HT1080 (cell line): ENCODE measurements at places on chromosomes 5 and 9. TPM values are rescaled to one million over a fixed set of nuclear protein-coding genes. Genes with fewer than 3 reads are reported as not detected.

DNA sequence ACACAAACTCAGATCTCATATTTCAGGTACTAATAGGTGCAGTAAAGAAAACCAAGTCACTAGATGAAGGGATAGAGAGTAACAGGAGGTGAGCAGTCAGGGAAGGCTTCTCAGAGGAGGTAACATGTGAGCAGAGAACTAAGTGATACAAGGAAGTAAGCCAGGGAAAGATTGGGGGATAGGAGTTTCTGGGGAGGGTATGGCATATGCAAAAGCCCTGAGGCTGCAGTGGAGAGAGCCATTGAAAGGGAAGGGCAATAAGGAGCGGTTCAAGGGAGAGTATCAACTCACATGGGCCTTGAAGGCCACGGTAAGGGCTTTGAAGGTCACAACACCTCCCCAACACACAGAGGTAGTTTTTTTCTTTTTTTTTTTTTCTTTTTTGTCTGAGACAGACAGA is 6.9 kb downstream of the OLFML2A start:
- no peak for DNase-seq

- no peak for DNase-seq
These were observed 243.0 kb upstream of the PTGER4 start for GRCh38 chr5:40436535-40437237.

DNA sequence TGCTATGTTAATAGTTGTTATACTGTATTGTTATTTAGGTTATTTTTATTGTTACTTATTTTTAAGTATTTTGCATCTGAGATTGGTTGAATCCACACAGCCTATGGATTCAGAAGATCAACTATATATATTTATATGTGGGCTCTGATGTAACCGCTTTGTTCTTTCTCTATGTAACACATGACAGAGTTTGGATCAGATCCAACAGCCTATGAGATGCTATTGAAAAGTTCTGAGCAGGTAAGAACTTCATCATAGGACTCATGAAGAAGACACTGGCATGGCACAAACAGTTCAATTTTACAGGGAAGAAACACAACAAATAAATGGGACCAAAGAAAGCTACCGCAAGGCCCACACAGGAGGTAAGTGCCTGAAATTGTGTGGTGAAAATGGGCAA is 93.4 kb downstream of the GNAQ start:
- no peak for DNase-seq

DNA sequence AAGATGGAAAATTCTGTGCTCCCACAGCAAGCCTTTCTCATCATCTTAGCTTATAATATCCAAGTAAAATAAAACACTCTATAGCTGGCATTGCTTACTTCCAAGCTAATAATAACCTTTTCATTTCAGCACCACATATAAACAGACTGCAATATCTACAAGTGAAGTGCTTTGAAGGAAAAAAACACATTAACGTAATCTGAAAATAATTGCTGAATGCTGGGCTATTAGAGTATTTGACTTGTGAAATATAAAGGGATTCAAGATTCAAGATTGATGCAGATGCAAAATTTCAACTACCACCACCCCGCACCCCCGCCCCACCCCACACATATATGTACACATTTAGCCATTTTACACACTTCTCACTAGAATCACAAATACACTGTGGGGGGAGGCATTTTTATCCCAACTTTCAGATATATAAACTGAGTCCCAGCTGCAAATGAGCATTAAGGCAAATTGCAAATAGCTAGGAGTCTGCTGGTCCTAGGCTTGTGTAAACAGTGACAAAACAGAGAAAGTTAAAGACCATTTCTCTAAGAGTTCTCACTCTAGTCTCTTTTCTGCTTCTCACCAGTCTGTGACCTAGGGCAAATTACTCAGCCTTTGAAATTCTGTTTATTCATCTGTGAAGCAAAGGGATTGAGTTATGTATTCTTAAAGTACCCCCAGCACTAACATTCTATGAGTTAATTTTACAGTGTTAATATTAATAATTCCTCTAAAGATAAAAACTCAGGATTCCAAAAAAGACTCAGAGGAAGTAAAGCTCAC is 489.4 kb downstream of the PRELID2 start:
- DNase-seq, result no peak

- no peak for DNase-seq
These were observed 47.5 kb downstream of the TMOD1 start for GRCh38 chr9:97548819-97549540.

The C9orf50 gene
- not detected in 2 replicates for total RNA-seq

DNA sequence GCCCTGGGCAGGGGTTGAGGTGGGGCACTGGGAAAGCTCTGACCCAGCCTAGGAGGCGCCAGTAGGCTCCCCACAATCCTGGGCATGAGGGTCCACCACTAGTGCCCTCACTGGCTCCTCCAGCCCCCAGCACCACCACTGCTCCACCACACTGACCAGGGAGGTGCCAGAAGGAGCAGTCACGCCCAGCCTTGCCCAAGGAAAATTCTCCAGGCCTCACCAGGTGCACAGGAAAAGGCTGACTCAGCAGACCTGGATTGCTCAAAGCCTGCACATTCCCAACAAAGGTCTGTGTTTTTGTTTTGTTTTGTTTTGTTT is 62.9 kb downstream of the ZNF354C start:
- no peak for DNase-seq

DNA sequence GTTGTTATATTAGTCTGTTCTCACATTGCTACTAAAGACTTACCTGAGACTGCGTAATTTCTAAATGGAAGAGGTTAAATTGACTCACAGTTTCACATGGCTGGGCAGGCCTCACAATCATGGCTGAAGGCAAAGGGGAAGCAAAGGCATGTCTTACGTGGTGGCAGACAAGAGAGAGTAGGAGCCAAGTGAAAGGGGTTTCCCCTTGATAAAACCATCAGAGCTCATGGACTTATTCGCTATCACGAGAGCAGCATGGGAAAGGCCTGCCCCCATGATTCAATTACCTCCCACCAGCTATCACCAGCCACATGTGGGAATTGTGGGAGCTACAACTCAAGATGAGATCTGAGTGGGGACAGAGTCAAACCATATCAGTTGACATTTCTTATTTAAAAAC is 374.5 kb upstream of the RORB start:
- no peak for DNase-seq

DNA sequence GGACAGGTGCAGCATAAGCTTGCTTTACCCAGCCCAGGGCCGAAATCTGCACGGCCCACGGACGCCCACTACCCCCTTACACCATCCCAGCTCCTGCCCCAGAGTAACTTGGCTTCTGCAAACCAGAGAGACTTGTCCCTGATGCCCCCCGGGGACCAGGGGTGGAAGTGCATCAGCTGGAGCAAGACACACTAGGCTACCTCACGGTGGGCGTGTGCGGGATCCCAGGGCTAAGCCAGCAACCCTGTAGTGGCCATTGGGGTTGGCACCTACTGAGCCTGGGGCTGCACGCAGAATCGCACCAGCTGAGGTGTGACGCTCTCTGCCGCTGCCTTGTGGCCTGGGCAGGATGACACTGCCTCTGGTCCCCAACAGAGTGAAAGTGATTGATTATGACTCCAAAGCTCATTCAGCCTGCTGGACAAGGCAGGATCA is 6.1 kb upstream of the ZNF79 start:
- DNase-seq, result no peak

- DNase-seq, result peak; percentile 52
These were observed 139.8 kb downstream of the ESM1 start for GRCh38 chr5:54845567-54845941.

The GMCL2 gene
- total RNA-seq, result not detected in 2 replicates

The GRAMD2B gene
- total RNA-seq, result 5.2 and 8.1 TPM in 2 replicates

DNA sequence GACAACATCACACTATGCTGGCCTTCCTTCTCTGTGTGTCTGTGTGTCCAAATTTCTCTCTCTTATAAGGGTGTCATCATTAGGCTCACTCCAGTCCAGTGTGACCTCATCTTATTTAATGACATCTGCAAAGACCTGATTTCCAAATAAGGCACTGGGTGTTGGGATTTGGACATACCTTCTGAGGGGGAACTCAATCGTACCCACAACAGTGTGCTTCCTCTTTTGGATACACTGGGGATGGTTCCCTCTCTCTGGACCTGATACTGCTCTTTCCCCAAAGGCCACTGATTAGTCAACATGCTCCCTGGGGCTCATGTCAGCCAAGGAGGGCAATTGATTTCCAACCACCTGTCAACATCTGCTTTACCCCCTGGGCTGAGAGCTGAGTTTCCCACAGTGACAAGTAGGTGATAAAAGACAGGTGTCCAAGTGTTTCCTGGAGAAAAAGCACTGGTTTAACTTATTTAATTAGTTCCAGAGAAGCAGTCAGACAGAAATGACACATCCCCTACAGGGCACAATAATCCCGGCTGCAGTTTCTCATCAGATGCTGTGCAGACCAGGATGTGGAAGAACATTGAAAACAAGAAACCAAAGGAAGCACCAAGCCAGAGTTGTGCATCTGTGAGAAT is 17.8 kb upstream of the CEP72 start:
- DNase-seq, result no peak

The FRMD3 gene
- total RNA-seq, result 5.7 and 6.6 TPM in 2 replicates

GRCh38 chr5:142726188-142726731 is 40.4 kb upstream of the FGF1 start:
- peak; percentile 53 for DNase-seq

- DNase-seq, result no peak
These were observed 74.1 kb upstream of the GHR start for GRCh38 chr5:42349163-42349562.

DNA sequence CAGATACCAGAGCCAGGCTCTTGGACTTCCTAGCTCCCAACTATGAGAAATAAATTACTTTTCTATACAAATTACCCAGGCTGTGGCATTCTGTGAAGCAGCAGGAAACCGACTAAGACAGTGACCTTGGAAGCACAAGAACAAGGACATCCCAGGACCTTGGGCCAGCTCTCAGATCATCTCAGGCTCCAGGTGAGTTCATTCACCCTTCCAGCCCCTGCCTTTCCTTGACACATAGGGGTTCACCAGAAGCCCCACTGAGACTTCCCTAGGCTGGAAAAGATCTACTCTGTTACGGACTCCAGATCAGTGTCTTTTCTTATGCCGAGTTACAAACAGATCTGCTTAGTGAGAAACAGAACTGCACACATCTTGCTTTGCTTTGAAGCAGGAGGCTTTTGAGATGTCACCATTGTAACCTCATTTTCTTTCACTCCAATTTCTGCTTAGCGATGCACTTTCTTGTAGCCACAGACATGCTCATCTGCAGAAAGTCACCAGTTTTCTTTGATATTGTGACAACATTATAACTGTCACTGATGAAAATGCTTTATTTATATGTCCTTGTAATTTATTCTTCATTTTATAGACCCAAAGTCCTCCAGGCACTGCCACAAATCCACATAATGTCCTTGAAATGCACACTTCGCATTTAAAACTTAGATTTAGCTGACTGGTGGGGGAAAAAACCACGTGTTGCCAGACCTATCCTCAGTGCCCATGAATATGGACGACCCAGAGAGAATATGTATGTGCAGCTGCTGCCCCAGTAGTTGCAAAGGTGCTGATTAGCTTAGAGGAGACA is 8.1 kb downstream of the CD180 start:
- DNase-seq, result no peak

The TLE1 gene
- total RNA-seq, result 34.3 and 53.7 TPM in 2 replicates

The SNCAIP gene
- total RNA-seq, result 3.6 and 6.5 TPM in 2 replicates

The EGFL7 gene
- total RNA-seq, result 31.8 and 34.6 TPM in 2 replicates

The CPEB4 gene
- total RNA-seq, result 11.1 and 12.8 TPM in 2 replicates

GRCh38 chr5:160905285-160905684 is 53.3 kb upstream of the ATP10B start:
- no peak for DNase-seq

DNA sequence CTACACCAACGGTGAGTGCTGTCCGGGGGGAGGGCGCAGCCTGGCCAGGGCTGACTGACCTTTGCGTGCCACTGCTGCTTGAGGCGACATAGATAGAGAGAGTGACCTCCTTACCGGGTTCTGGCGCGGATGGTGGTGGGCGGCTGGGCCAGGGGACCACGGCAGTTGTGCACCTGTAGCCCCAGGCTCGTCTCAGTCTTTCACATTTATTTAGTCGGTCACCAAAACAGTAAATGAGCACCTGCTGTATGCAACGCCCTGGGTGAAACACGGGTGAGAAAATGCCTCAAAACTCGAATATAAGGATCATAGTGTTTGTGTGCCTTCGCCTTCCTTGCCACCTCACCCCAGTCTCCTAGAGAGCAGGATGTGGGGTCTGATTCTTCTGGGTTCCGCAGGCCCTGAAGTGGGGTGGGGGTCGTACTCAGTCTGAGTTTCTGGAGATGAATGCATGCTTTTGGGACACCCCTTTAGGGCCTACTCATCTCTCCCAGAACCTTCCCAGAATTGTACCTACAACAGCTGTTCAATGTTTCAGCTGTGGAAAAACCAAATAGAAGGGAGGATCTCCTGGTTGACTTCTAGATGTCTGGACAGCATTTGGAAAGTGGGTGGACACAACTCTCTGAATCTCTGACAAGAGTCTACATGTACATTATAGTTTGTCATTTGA is 714 bp downstream of the SEC24A start:
- no peak for DNase-seq

DNA sequence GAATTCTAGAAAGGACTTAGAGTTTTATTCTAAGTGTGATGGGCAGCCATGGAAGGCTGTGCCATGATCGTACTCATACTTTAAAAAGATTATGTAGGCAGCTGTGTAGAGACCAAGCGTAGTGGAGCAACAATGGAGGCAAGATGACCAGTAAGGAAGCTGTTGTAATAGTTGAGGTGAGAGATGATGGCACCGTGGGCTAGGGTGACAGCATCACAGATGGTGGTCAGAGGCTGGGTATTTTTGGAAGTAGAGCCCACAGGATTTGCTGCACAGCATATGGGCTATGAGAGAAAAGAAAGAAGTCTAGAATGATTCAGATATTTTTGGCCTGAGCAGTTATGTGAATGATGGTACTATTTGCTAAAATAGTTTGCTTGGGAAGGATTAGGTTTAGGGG is 7.7 kb downstream of the ARHGAP26 start:
- DNase-seq, result no peak

- no peak for DNase-seq
These were observed 64.4 kb upstream of the ARAP3 start for GRCh38 chr5:141746395-141746794.

DNA sequence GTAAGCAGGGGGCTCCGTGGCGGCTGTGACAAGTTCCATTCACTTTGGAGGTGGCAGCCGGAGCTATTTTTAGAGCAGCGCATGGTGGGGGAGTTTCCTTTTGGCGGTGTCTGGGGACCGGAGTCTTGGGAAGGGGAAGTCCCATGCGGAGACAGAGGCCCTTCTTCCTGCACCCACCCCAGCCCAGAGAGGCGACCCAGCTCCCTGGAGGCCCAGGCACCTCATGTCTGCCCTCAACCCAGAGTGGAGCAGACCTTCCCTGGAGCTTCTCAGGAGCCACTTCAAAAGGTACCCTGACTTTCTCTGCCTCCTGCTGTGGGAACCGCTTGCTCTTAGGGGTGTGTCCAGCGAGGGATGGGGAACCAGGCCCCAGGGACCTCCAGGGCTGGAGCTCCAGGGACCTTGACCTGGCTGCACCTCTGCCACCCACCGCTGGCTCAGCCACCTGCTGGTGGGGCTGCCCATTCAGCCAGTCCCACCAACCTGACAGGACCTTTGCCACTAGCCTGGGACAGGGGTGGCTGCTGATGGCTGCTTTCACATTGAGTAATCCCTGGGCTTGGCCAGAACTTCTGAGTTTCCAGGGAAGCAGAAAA is 34.1 kb downstream of the NEK6 start:
- DNase-seq, result no peak

The ARL14EPL gene
- total RNA-seq, result 0.17 TPM in 1 of 2 replicates, not detected in the other
